ENCODE measurements at places on chromosomes 3 and 15.
A peak's percentile ranks its signal among the peaks of the same experiment; 100 is the strongest.

GRCh38 chr3:58417075-58417474, 16.6 kb downstream of the PDHB start:
- DNase-seq = no peak

DNA sequence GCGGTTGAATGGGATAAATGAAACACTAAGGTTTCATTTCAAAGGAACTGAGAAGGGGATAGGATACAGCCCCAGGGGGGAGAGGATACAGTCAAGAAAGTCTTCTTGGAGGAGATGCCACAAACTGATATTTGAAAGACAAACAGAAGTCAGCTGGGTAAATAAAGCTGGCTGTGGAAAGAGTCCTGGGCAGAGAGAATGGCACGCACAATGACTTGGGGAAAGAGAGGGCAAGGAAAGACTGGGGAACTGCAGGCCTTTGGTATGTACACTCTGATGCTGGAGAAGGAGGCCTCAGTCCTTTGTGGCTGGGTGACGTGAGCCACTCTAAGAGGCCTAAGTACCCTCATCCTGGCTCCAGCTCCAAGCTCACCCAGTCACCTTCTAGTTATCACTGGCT, 45.2 kb upstream of the LMCD1 start:
- no peak for DNase-seq

DNA sequence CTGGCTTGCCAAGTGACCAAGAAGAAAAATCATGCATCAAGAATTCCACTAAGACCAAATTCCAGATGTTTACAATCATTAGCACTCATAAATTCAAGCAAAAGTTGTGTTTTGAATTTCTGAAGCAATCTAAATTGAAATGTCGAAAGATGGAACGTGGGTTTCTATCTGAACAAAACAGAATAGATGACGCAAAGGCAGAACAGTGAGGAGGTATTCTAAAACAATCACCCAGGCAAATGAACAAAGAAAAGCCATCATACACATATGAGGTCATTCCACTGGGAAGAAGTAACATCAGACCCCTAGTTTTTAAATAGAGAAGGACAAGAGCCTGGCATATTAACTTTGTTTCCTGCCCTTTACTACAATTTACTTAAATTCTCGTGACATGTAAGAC, 58.0 kb downstream of the MCF2L2 start:
- no peak for DNase-seq

- DNase-seq = no peak
Measured at GRCh38 chr3:52063026-52063723, 6.8 kb upstream of the DUSP7 start.

GRCh38 chr3:36367912-36368573, 12.3 kb upstream of the STAC start:
- no peak for DNase-seq

DNA sequence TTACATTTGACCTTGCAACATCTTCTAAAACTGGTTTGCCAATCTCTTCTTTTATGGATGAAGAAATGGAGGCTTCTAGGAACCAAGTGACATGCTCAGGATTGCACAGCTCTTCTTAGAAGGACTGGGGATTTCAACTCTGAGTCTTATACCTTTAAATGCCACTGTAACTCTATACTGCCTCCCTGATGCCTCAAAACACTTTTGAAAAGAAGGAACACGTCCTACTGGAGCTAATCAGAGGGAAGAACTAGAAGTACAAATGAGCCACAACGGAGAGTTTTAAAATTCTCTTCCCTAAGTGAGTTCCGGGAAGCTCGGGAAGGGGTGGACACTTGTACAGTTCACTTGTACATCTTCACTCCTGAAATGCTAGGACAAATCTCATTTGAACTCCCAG, 949 bp upstream of the MITF start:
- no peak for DNase-seq

DNA sequence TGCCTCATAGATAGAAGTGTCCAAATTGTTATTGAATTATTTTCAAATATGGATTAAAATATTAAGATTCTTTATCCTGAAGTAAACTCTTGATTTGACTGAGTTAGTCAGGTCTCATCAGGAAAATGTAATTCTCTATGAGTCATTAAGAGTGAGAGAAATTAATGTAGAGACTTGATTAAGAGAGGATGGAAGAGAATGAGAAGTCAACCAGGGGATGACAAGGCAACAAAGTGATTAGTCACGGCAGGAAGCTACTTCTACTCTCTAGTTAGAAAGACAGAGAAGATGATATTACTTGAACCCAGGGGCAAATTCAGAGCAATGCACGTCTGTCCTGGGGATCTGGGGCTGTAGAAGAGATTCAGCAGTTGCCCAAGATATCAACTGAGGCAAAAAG, 202.5 kb downstream of the LSAMP start:
- no peak for DNase-seq

DNA sequence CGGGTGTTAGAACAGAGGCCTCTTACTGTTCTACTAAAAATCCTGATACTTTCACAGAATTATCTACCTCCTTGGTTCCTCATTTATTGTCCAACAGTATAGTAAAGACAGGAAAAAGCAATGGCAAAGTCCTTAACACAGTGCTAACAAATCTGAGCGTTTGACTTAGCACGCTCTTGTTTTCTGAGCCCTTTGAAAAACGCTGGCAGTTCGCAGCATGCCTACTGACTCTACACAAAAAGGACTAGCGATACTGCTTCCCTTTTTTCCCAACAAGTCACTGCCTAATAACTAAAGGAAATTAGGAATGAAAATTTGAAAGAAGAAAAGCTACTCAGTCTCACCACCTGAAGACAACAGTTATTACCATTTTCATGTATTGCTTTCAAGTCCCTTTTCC, 34.8 kb upstream of the CEMIP start:
- no peak for DNase-seq

GRCh38 chr3:170992854-170993253, 33.7 kb downstream of the SLC2A2 start:
- peak; percentile 19 for DNase-seq

DNA sequence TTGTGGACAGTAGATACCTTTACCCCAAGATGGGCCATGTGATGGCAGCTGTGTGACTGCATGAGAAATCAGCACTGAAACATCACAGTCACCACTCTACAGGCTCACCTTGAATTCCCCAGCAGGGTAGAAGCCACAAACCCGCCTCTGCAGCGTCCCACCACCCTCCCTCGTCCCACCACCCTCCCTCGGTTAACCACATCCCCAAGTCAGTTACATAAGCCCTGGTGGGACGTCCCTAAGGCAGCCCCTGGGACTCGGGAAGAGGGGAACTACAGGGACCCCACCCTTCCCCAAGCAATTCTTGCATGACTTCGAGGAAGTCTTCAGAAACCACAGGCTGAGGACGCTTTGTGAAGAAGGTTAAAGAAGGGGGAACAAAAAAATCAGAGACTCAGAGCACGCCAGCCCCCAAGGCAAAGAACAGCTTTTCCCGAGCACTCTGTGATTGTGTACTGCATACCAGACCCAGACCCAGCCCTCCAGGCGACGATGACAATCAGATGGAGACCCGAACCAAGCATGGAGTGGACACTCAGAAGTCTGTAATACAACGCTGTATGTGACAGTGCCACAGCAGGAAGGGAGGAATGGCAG, 60.5 kb downstream of the SH3BP5 start:
- DNase-seq = no peak

DNA sequence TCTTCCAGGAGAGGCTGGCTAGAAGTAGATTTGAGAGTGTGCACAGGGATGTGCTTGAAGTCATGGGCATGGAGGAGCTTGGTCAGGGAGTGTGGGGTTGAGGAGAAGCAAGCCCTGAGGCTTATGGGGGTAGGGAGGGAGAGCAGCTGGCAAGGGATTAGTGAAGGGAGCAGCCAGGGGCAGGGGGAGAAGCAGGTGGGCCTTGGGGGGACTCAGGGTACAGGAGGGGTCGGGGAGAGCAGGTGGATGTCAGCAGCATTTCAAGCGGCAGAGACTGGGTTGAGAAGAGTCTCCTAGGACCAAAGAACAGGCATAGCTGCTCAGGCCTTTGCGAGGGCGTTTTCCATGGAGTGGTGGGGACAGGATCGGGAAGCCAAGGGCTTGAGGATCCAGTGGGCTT, 3.4 kb upstream of the LMAN1L start:
- DNase-seq = no peak

- DNase-seq = peak; percentile 33
Measured at GRCh38 chr15:53976844-53977392, 1.3 kb upstream of the UNC13C start.

DNA sequence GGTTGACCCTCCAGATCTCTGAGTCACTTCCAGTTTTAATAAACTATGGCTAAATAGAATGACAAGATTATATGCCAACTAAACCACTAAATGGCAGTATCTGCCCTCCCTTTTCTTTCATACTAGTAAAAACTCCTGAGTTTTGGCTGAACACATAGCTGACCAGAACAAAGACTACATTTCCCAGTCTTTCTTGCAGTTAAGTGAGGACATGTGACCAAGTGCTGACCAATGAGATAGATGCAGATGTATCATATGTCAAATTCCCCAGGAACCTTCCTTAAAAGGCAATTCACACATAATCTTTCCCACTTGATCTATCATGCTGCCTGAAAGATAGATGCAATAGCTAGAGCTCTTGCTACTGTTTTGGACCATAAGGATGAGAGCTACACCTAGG, 191.3 kb downstream of the SHOX2 start:
- no peak for DNase-seq

- DNase-seq = peak; percentile 75
Measured at GRCh38 chr3:115834068-115834467, 210.8 kb downstream of the GAP43 start.

- DNase-seq = no peak
Measured at GRCh38 chr3:182500289-182500688, 293.0 kb upstream of the ATP11B start.

DNA sequence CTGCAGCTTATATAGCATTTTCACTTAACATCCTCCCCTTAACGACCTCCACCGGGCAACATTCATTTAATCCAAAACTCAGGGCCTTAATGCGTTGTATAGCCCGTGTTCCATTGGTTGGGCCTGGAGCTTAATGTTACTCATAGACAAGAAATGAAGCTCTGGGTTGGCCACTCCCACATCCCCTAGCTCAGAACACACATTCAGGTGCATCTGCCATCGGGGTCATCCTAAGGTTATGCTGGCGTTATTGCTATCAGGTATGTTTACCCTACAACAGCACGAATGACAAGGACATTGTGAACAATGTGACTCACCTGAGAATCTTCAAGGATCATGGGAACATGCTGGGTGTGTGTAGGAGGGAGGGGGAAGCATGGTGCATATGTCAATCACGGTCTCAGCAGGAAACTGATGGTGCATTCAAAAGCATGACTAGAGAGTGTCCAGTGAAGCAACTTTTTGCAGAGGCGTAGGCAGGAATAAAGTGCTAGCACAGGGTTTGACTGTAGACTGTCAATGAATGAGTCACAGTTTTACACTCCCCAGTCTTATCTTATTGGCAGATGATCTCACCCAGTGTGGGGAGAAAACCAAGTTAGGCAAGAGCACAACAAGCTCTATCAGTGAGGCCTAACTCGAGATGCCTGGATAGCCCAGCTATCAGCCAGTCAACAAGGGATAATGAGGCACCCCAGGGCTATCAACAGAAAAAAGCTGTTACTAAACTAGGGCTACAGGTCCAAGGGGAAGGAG, 402.1 kb upstream of the MCTP2 start:
- peak; percentile 23 for DNase-seq

- no peak for DNase-seq
Measured at GRCh38 chr3:162193148-162194095, 696.8 kb downstream of the OTOL1 start.

DNA sequence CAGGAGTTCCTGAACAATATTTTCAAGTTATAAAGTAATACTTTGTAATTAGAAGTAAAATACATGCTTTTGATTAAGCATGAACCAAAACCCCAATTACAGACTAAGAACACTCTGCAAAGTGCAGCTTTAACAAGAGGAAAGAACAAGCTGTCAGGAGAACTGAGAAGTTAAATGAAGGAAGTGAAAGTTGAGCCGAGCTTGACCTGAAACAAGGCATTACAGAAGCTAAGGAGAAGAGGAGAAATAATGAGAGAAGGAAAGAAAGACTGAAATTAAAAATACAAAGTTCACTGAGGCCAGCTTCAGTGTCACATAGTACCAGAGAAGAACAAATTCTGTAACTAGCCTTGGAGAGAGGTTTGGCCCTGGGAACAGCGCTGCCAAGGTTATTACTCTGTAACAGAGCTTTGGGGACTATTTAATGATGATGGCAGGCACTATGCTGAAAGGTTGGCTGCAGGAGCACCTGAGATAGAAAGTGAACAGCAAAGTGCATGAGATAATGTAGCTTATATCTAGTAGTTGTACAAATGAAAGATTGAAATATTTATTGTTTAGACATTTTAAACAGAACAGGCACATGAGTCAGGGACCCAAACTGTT, 241.9 kb upstream of the PEX5L start:
- no peak for DNase-seq

- DNase-seq = peak; percentile 43
Measured at GRCh38 chr3:87350367-87351199, 74.2 kb upstream of the POU1F1 start.

GRCh38 chr3:124620600-124621063, 109.6 kb upstream of the UMPS start:
- DNase-seq = peak; percentile 66

DNA sequence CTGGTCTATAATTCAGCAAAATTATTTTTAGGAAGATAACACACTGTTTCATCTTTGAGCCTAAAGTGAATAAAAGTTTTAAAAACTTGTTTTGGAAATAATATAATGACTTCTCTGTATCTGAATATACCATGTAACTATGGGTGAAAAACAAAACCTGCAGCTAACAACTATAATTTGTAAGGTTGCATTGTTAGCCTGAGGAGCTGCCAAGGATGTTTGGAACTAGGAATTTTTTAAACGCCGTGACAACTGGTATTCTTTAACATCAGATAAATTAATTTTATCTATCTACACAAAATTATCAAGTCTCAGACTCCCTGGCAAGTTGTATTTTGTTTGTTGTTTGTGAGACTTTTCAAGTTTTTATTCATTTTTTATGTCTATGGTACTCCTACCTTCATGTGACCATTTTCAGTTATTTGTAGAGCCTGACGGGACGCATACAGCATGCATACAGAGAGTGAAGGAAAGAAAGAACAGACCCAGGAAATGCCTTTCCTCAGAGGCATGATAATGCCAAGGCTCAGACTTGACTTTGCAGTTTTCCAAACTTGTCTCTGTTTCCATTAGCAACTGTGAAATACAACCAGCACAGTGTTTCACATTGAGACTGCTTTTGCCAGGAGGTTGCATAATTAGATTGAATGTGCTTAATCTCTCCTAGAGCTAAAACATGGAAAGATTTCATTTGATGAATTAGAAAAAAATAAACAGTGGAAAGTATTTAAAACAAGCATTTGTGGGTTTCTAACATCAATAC, 60.8 kb upstream of the ARHGEF26 start:
- no peak for DNase-seq

- no peak for DNase-seq
Measured at GRCh38 chr3:50737906-50738598, 63.3 kb downstream of the DOCK3 start.

DNA sequence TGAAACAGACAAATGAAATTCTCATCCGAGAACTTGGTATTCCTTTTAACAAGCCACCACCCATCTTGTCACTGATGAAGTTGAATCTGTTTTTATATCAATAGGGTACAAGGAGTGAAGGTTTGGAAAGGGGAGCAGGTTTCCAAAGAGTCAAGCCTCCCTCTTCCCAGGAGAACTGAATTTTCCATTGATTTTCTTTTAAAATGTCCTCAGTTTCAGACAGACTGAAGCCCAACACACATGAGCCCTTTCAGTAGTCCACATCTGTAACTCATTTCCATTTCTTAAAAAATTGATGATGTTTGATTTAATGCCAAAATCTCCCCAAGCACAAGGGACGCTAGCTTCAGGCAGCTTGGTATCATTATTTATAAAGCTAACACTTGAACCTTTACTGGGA, 187.7 kb downstream of the FOXB1 start:
- no peak for DNase-seq
